Kidney (tissue), 22 donors: ENCODE measurements at places on chromosomes 1 and 21. TPM values are rescaled to one million over a fixed set of nuclear protein-coding genes. Genes with fewer than 3 reads are reported as not detected.

YBX1 gene
- 418 TPM for polyA plus RNA-seq

TEDDM1 gene
- not detected for polyA plus RNA-seq

RGS8 gene
- polyA plus RNA-seq = not detected

IRF6 gene
- polyA plus RNA-seq = 24.0 TPM

PGLYRP3 gene
- not detected for polyA plus RNA-seq

LYPD8 gene
- 0.92 TPM for polyA plus RNA-seq

RPTN gene
- not detected for polyA plus RNA-seq

NVL gene
- 16.3 TPM for polyA plus RNA-seq

LRRC38 gene
- polyA plus RNA-seq = not detected

FBXO2 gene
- polyA plus RNA-seq = 38.4 TPM

GUCA2B gene
- polyA plus RNA-seq = not detected

RNU1-1 gene
- polyA plus RNA-seq = 26.8 TPM

CD84 gene
- polyA plus RNA-seq = 0.30 TPM

TNNI3K gene
- 2.2 TPM for polyA plus RNA-seq

FRRS1 gene
- 1.0 TPM for polyA plus RNA-seq

SPATA1 gene
- 0.62 TPM for polyA plus RNA-seq

MT1HL1 gene
- polyA plus RNA-seq = not detected

CFHR2 gene
- not detected for polyA plus RNA-seq

CPTP gene
- polyA plus RNA-seq = 51.5 TPM

MINDY1 gene
- 35.1 TPM for polyA plus RNA-seq

TMEM81 gene
- polyA plus RNA-seq = 6.1 TPM

OR2W3 gene
- polyA plus RNA-seq = not detected

PLEKHM2 gene
- polyA plus RNA-seq = 21.7 TPM

CFH gene
- 24.8 TPM for polyA plus RNA-seq

STUM gene
- 1.9 TPM for polyA plus RNA-seq

RAB42 gene
- polyA plus RNA-seq = 0.32 TPM

OR2T34 gene
- not detected for polyA plus RNA-seq

PPT1 gene
- polyA plus RNA-seq = 110 TPM

ABCG1 gene
- polyA plus RNA-seq = 5.6 TPM
